Stimulated activated CD4-positive, alpha-beta T cell treated with anti-CD3 and anti-CD28 coated beads, Interleukin-4, amount 100 ng/mL, for 24 hours (primary cell): ENCODE measurements at places on chromosomes 12 and 14.

DNA sequence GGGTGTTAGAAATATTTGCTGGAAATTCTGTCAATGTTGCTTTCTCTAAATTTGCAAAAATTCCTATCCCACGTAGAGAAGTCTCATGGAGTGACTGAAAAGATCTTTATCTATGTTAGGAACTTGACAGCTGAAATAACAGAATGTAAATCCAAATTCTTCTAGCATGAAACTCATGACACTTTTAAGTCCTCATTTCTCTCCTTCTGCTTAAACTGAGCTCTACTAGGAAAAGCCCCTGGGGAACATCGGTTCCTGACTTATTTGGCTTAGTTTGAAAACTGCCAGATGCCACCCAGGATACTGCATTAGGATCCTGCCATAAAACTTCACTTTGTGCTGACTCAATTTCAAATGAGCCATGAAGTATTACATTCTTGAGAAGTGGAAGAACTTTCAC, 426.0 kb downstream of the GALC start:
- DNase-seq = no peak

DNA sequence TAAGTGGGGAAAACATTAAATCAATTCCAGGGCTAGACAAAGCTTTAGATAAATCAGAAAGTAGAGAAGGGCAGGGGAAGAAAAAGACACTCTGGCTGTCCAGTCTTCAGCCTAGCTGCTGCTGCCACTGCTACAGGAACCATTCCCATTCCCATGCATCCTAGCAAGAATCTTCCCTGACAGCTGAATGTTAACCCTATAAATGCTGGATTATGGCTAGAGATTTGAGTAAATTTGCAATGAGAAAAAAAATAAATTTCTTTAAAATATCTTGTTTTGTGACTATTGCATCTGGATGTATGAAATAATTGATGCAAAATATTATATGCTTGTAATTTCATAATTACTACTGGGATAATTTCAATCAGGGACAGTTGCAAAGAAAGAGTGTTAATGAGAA, 15.0 kb upstream of the CDKN3 start:
- DNase-seq = no peak

- DNase-seq = no peak
Observed at GRCh38 chr12:46811185-46811584, 14.6 kb downstream of the SLC38A4 start.

- DNase-seq = no peak
Observed at GRCh38 chr14:60964904-60965303, 16.0 kb downstream of the TRMT5 start.

DNA sequence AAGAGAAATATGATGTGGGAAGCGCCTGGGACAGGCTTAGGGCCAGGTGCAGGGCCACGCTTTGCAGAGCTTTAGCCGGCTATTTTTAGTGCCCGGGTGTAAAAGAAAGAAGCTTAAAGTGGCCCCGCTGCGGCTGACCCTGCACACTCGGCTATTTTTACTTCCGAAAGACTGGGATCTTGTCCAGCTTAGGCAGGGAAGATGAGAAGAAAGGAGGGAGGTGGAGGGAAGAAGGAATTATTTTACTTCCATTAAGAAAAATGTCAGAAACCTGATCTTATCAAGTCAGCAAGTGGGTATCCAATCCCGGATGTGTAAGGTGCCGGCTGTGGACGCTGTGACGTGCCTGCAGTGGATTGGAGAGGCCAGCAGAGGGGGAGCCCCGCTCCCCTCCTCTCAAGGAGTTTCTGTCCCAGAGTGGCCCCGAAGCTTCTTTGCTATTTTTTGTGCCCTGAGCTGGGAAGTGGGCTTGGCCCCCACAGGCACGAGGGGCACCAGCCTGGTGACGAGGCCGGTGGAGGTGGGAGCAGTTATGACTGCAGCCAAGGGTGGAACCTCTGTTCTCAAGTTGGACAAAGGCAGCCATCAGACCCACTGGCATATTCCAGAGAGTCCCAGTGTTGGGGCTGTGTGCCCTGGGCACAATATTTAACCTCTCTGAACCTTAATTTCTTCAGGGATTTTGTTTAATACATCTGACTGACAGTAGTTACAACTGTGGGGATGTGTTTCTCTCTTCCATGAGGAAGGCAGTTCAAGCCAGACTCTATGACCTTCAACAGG, 97.7 kb downstream of the ESRRB start:
- no peak for DNase-seq
